ENCODE measurements at places on chromosomes 7 and 10.

DNA sequence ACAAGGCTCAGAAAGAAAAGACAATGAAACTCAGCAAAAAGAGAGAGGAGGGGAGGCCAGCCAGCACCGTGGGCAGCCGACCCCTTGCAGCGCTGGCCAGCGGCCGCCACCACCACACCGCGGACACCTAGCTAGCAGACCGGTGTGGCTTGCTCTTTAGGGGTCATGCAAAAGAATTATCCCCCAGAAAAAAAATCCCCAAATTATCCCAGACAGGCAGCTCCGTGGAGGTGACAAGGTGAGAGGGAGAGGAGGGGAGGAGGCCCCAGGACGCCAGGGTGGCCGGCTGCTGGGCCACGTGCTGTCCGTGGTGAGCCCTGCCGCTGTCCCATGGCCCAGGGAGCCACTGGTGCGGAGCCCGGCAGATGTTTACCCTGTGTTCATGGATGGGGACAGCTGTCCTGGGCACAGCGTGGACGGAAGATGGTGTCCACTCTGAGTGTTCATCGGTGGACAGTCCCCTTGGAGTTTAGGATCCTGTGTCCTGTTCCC is 16.5 kb downstream of the YKT6 start:
- no peak for DNase-seq

- DNase-seq: no peak
Measured at GRCh38 chr7:101875283-101875846, 57.9 kb downstream of the CUX1 start.

DNA sequence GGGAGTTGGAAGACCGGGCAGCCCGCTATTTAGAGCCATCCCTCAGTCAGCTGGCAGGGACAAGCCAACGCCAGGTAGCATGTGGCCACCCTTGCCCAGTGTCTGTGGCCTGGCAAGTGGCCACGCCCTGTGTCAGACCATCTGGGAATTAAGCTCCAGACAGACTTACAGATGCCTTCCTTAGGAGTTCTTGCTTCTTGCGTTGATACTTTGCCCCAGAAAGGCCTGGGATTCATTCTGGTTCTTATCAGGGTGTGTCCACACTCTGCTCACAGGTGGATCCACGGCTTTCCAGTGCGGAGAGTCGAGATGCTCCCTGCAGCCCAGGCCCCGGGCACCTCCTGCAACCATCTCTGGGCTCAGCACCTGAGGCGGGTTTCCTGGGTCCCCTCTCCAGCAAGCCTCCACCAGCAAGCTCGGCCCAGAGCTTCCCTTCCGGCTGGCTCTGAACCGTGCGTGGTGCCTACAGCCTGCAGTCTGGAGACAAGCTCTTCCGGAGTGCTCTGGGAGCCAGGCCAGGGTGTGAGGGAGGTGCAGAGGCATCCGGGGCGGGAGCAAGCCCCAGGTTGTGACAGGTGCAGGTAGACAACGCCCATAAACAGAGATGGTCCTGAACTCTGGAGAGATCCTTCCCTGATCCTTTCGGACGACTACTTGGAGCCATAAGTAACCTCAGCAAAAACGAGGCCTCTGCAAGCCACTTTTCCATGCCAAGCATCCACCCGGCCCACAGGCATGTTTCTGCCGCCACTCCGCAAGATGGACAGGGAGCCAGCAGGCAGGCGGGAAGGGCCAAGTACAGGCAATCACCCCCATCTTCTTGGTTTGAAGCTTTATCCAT is 32.3 kb upstream of the PPIF start:
- no peak for DNase-seq

GRCh38 chr7:123860848-123861247 is 15.9 kb downstream of the HYAL4 start:
- no peak for DNase-seq

All from HL-60 (cell line).